ENCODE measurements at places on chromosomes 3 and 15.

DNA sequence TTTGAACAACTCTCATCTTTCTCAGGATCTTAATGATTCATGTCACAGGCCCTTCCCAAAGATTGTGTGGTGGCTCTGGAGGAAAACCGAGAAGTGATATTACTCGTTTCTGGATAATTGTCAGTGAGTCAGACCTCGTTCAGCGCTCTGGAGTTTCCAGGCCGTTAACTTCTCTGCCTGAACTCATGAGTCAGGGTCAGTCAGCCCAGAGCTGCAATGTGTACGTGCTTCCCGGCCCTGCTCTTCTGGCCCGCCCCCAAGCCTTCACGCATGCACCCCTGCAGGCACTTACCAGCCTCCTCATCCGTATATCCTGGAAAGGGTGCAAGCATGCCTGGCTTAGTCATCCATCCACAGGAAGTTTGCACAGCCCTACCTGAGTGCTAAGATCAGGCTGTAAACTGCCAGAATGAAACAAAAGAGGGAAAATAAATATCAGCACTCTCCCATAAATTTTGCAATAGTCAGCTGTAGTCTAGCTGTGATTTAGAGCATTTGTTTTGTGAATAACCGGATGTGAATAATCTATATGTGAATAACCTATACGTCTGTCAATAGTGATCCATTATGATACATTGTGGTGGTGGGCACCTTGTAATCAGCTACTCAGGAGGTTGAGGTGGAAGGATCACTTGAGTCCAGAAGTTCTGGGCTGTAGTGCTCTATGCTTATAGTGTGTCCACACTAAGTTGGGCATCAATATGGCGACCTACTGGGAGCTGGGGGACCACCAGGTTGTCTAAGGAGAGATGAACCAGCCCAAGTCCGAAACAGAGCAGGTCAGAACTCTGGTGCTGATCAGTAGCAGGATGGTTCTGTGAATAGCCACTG is 35.3 kb upstream of the SEMA4B start:
- DNase-seq: peak; percentile 96

GRCh38 chr3:111639316-111639715 is 44.2 kb upstream of the ZBED2 start:
- no peak for DNase-seq

DNA sequence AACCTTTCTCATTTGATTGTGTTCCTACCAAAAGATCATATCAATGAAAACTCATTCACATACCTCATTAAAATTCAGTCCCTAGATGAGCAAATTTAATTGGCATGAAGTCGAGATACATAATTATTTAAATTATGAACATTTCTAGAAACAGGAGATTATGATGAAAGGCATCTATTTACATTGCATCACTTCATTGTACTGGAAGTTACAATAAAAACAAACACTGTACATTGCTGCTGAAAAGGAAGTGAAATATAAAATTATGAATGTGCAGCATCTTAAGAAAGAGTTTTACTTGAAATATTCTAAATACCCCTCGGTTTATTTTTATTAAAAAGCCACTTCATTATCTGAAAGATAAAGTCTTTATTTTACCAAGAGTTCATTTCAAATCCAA is 163.4 kb upstream of the ZNF385D start:
- no peak for DNase-seq

DNA sequence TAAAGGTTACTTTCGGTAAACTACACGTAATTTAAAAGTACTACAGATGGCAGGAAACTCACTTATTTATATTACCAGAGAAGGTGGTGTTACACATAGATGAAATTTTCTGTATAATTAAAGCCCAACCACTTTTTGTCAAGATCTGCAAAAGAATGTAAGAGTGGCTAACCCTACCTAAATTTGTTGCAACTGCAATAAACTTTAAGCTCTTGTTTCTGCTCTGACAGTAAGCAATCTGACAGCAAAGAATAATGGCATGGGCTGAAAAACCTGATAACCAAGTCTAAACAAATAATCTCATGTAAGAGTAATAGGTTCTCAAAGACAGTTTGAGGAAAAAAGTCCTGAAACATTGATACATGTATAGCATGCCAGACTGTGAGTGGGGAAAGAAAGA is 897.3 kb downstream of the TUSC7 start:
- DNase-seq: no peak

DNA sequence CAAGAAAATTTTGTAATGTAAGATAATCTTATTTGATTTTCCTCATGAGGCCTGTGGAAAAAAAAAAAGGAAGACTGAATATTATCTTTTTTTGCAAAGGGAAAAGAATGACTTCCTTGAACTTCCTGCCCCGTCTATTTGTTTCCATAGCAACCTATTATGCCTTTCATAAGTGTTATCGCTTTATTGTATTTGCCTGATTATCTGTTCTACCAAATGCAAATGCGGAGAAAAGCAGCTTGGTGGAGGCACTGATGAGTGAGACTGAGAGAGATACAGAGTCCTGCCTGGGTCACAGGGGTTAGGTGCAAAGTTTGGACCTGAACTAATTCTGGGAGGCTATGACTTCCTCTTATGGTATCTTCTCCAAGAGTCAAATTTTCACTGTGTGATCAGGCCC is 334.0 kb upstream of the KCNMB2 start:
- no peak for DNase-seq
